A673 (cell line): ENCODE measurements at places on chromosomes 2 and 18.

- H3K4me1 ChIP-seq: no peaks in the 10 kb centered on the region
- H3K36me3 ChIP-seq: no peaks in the 10 kb centered on the region
- H3K4me3 ChIP-seq: no peak overlapping the region
- no peak overlapping the region for H3K27ac ChIP-seq
- no peaks in the 10 kb centered on the region for H3K27me3 ChIP-seq
- DNase-seq: no peak
These were observed 22.6 kb upstream of the DAPL1 start for GRCh38 chr2:158772306-158773078.

- no peaks in the 10 kb centered on the region for H3K27me3 ChIP-seq
- no peak for DNase-seq
- no peaks in the 10 kb centered on the region for H3K4me1 ChIP-seq
- no peaks in the 10 kb centered on the region for H3K36me3 ChIP-seq
These were observed 70.3 kb downstream of the BCL2L11 start for GRCh38 chr2:111190816-111191540.

GRCh38 chr2:239075918-239076758 is 228.3 kb downstream of the TWIST2 start:
- no peaks in the 10 kb centered on the region for H3K4me1 ChIP-seq
- no peaks in the 10 kb centered on the region for H3K36me3 ChIP-seq

DNA sequence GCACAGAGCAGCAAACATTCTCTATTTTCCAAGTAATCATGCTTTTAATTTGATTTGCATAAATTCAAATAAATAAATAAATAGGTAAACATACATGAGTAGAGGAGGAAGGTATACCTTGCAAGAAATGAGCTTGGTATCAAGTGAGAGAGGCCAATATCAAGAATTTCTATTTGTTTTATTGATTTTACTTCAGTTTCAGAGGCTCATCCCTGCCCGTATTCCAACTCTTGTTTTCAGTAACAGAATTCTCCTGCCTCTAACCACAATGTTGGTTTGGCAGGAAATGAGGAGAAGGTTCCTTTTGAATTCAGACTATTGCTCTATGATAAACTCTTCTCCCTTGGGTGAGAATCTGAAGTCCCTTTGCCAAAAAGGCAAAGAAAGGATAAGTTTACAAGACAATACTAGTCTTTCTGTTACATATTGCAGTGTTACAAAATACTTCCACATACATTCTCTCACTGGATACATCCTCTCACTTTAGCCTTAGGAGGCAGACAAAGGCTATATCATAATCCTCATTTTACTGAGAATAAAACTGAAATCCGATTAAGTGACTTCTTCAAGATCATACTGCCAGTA is 68.3 kb upstream of the ZNF397 start:
- DNase-seq: no peak
- H3K4me3 ChIP-seq: no peak overlapping the region
- no peaks in the 10 kb centered on the region for H3K36me3 ChIP-seq
- H3K27ac ChIP-seq: no peak overlapping the region

- no peaks in the 10 kb centered on the region for H3K27me3 ChIP-seq
- H3K4me3 ChIP-seq: no peak overlapping the region
- H3K27ac ChIP-seq: no peak overlapping the region
- DNase-seq: no peak
- H3K4me1 ChIP-seq: no peaks in the 10 kb centered on the region
These were observed 73.4 kb upstream of the SMAD7 start for GRCh38 chr18:49023938-49024803.

GRCh38 chr2:223264541-223265193 is 212.7 kb downstream of the KCNE4 start:
- no peak for DNase-seq
- no peaks in the 10 kb centered on the region for H3K4me1 ChIP-seq
- no peak overlapping the region for H3K27ac ChIP-seq
- H3K27me3 ChIP-seq: no peaks in the 10 kb centered on the region

GRCh38 chr2:172230889-172231401 is 128.2 kb upstream of the DLX2 start:
- DNase-seq: no peak
- peaks cover 23% of the 10 kb centered on the region for H3K27me3 ChIP-seq

GRCh38 chr2:24439280-24439970 is 51.6 kb upstream of the NCOA1 start:
- H3K36me3 ChIP-seq: no peaks in the 10 kb centered on the region
- no peaks in the 10 kb centered on the region for H3K27me3 ChIP-seq
- no peak for DNase-seq
- H3K4me1 ChIP-seq: peaks cover 23% of the 10 kb centered on the region
- H3K4me3 ChIP-seq: no peak overlapping the region

GRCh38 chr18:79566771-79567431 is 112.7 kb upstream of the CTDP1 start:
- H3K4me3 ChIP-seq: no peak overlapping the region
- H3K36me3 ChIP-seq: no peaks in the 10 kb centered on the region

- no peak for DNase-seq
- no peak overlapping the region for H3K27ac ChIP-seq
- H3K27me3 ChIP-seq: no peaks in the 10 kb centered on the region
- H3K36me3 ChIP-seq: no peaks in the 10 kb centered on the region
- no peak overlapping the region for H3K4me3 ChIP-seq
- peaks cover 2% of the 10 kb centered on the region for H3K4me1 ChIP-seq
These were observed 22.4 kb downstream of the ITSN2 start for GRCh38 chr2:24337890-24338289.

DNA sequence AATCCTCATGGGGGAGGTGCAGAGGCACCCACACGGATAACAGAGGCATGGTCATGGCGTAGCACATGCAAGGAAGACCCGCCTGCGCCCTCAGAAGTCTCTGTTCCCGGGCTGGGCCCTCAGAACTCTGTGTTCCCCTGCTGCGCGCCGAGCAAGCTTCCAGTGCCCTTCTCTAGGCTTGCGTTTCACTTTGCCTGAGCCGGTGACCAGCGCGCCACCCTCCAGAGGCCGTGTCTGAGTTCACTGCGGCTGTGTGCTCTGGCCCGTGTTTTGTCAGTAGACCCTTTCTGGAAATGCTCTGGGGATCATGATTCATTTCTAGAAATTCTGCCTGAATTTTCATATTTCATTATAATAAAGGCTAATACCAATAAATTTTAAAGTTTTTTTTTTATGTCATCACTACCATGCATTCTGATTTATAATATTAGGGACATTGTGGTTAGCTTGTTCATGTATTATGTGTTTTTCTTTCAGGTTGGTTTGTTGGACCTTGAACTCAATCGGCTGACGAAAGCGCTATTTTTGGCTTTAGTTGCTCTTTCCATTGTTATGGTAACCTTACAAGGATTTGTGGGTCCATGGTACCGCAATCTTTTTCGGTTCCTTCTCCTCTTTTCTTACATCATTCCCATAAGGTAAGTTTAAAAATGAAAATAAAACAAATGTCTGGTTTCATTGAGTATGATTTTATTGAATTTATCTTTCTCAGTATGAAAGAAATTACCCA is 142.7 kb upstream of the NFATC1 start:
- no peak overlapping the region for H3K27ac ChIP-seq
- H3K4me1 ChIP-seq: no peaks in the 10 kb centered on the region

DNA sequence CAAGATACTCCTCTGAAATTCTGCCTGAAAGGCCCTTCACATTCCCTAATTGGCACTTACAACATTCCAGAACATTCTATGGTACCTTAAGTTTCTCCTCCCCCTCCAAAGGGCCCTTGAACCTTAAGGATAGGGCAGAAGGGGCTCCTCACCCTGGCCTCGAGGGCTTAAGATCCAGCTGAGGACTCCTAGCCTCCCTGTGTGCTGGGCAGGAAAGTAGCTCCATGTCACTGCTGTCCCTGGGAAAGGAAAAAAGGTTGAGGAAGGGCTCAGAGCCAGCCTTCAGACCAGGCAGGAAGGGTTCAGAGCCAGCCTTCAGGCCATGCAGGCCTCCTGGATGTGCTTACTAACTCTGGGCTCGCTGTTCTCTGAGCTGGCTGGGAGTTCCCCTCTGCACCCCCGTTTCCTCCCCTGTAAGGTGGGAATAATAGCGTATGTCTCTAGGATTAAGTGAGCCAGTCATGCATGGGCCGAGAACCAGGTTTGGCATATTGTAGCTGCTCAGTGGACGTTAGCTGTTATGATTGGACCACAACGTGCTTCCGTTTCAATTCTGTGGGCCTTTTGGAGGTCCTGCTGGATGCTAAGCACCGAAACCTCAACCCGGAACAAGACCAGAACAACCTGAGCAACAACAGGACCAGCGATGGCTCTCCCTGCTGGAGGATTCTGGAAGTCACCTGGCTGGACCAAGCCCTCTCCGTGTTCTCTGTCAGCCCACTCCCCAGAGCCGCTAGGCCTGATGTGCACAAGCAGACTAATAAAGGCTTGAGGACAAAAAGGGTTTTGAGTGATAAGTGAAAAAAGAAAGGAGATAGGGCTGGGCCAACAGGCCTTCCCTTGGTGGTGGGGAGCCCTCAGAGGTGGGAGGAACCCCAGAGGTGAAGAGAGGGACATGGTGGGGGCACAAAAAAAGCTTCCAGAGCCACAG is 1.0 kb upstream of the B3GNT7 start:
- H3K36me3 ChIP-seq: no peaks in the 10 kb centered on the region
- peaks cover 20% of the 10 kb centered on the region for H3K27me3 ChIP-seq
- no peak for DNase-seq
- H3K4me3 ChIP-seq: no peak overlapping the region
- H3K27ac ChIP-seq: no peak overlapping the region

- no peak overlapping the region for H3K27ac ChIP-seq
- H3K4me1 ChIP-seq: no peaks in the 10 kb centered on the region
- no peaks in the 10 kb centered on the region for H3K36me3 ChIP-seq
- no peak overlapping the region for H3K4me3 ChIP-seq
- DNase-seq: peak; percentile 3
These were observed 195.6 kb upstream of the POU3F3 start for GRCh38 chr2:104658144-104658835.

- H3K4me1 ChIP-seq: peaks cover 13% of the 10 kb centered on the region
- H3K4me3 ChIP-seq: no peak overlapping the region
- H3K36me3 ChIP-seq: no peaks in the 10 kb centered on the region
- H3K27me3 ChIP-seq: no peaks in the 10 kb centered on the region
- no peak overlapping the region for H3K27ac ChIP-seq
These were observed 142.4 kb downstream of the NEDD4L start for GRCh38 chr18:58186258-58186948.

DNA sequence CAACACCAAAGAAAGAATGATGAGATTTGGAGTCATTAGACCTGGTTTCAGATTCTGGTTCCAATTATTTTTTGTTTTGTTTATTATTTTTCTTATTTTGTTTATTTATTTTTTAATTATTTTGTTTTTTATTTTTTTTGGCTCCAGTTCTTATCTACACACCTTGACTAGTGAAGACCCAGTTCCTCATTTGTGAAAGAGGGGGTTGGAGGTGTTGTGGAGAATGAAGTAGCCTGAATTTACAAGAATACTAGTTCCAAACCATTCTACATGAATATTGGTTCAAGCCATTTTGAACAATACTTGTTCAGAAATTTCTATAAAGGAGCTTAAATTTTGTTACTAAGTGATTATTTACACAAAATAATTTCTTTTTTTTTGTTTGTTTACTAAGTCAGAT is 6.9 kb upstream of the KCNJ13 start:
- H3K36me3 ChIP-seq: peaks cover 11% of the 10 kb centered on the region
- no peak overlapping the region for H3K4me3 ChIP-seq
- H3K4me1 ChIP-seq: no peaks in the 10 kb centered on the region

GRCh38 chr2:73292906-73293533 is 328 bp downstream of the EGR4 start:
- H3K4me1 ChIP-seq: peaks cover 6% of the 10 kb centered on the region
- H3K36me3 ChIP-seq: no peaks in the 10 kb centered on the region
- DNase-seq: peak; percentile 14
- peak overlapping the region; percentile 52 for H3K4me3 ChIP-seq

DNA sequence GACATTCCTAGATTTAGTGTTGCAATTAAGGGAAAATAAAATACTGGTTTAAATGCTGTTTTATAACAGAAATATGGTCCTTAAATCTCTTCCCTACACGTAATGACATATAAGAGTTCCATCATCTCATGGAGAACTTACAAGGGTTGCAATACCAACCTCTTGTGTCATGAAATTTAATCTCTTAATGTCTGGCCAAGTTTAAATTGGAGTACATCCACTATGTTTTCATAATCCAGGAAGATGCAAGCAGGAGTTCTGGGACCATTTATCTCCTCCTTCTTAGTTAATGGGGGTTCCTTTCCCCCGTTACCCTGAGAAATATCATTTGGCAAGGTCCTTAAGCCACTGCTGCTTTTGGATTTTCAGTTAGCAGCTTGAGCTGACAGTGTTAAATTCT is 126.0 kb upstream of the ACVR2A start:
- DNase-seq: no peak
- H3K36me3 ChIP-seq: no peaks in the 10 kb centered on the region
- H3K27ac ChIP-seq: no peak overlapping the region
- no peak overlapping the region for H3K4me3 ChIP-seq

GRCh38 chr18:52567360-52567759 is 227.4 kb downstream of the DCC start:
- no peaks in the 10 kb centered on the region for H3K36me3 ChIP-seq
- no peak overlapping the region for H3K4me3 ChIP-seq

- no peaks in the 10 kb centered on the region for H3K36me3 ChIP-seq
- H3K27me3 ChIP-seq: peaks cover 8% of the 10 kb centered on the region
- no peak overlapping the region for H3K27ac ChIP-seq
- H3K4me3 ChIP-seq: no peak overlapping the region
- no peaks in the 10 kb centered on the region for H3K4me1 ChIP-seq
These were observed 73.4 kb downstream of the CDCA7 start for GRCh38 chr2:173427887-173428668.

GRCh38 chr2:72757177-72757775 is 68.6 kb downstream of the EXOC6B start:
- no peaks in the 10 kb centered on the region for H3K36me3 ChIP-seq
- H3K4me3 ChIP-seq: no peak overlapping the region
- DNase-seq: peak; percentile 30
- peaks cover 14% of the 10 kb centered on the region for H3K4me1 ChIP-seq

DNA sequence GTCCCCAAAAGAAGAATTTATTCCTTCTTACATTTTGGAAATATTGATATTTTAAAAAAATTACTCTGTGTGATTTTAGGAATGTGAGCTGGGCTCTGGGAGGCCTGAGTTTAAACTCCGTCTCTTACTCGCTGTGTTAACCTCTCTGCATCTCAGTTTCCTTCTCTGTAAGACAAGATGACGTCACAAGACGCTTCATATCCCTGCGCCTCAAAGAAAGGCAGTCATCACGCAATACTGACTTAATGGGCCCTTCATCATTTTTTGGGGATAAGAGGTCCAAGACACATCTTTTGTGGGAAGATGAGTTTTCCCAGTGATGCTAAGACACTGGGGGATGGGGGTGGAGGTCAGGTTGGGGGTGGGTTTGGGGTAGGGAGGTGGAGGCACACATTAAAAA is 320.4 kb downstream of the AFF3 start:
- peaks cover 23% of the 10 kb centered on the region for H3K27me3 ChIP-seq
- H3K4me3 ChIP-seq: no peak overlapping the region
- DNase-seq: no peak
- no peaks in the 10 kb centered on the region for H3K4me1 ChIP-seq
- H3K27ac ChIP-seq: no peak overlapping the region

DNA sequence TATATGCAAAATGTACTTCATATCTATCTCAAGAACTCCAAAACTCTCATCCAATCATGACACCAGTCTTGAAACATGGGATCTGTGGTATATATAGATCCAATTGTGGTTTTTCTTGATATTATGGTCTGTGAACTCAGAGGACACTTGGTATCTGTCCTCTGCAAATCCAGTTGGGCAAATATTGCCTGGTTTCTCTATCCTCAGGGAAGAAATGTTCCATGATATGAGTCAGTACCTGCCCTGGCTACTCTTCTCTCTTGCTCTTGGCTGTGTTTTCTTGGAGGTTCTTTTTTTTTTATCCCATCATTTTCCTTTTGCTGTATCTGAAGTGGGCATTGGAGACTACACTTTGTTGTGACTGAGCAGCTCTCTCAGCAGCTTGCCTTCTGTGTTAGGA is 10.9 kb downstream of the NBEAL1 start:
- H3K4me3 ChIP-seq: no peak overlapping the region
- peaks cover 4% of the 10 kb centered on the region for H3K4me1 ChIP-seq
- H3K27me3 ChIP-seq: no peaks in the 10 kb centered on the region
- DNase-seq: no peak
